Natural killer cell treated with Interleukin-12 subunit alpha and Interleukin-12 subunit beta and Interleukin-15 and Interleukin-18, amount 100 ng/mL, for 72 hours (primary cell): ENCODE measurements at places on chromosomes 3 and 15.

GRCh38 chr3:185851046-185851445 is 26.2 kb upstream of the IGF2BP2 start:
- no peak overlapping the region for H3K27ac ChIP-seq
- DNase-seq, result no peak
- no peak overlapping the region for H3K4me3 ChIP-seq
- peaks cover 4% of the 10 kb centered on the region for H3K36me3 ChIP-seq

GRCh38 chr15:25372298-25372697 is 66.5 kb downstream of the UBE3A start:
- peaks cover 12% of the 10 kb centered on the region for H3K4me1 ChIP-seq
- no peak for DNase-seq
- H3K27ac ChIP-seq, result no peak overlapping the region
- H3K4me3 ChIP-seq, result no peak overlapping the region
- peaks cover 24% of the 10 kb centered on the region for H3K36me3 ChIP-seq
- H3K27me3 ChIP-seq, result no peaks in the 10 kb centered on the region

GRCh38 chr3:65328148-65328547 is 640.3 kb upstream of the ADAMTS9 start:
- no peak overlapping the region for H3K4me3 ChIP-seq
- no peak for DNase-seq
- H3K27ac ChIP-seq, result no peak overlapping the region
- H3K4me1 ChIP-seq, result no peaks in the 10 kb centered on the region

- H3K27ac ChIP-seq, result peak overlapping the region; percentile 56
- DNase-seq, result no peak
- H3K36me3 ChIP-seq, result no peaks in the 10 kb centered on the region
These were observed 794 bp downstream of the LRIG1 start for GRCh38 chr3:66499881-66500575.

DNA sequence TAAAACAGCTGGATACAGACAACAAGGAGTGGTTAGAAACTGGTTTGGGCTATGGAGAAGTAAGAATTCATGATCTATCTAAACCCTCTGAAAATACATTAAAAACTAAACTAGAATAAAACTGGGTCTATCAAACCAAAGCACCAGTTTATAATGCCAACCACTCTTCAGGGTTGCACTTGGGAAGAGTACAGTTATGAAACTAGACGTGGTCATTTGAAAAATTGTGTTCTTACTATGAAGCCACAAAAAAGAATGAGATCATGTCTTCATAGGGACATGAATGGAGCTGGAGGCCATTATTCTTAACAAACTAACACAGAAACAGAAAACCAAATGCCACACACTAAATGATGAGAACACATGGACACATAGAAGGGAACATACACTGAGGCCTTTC is 103.8 kb downstream of the GAP43 start:
- H3K27ac ChIP-seq, result no peak overlapping the region
- H3K27me3 ChIP-seq, result peaks cover 13% of the 10 kb centered on the region
- no peaks in the 10 kb centered on the region for H3K36me3 ChIP-seq
- H3K4me3 ChIP-seq, result no peak overlapping the region
- DNase-seq, result no peak
- H3K4me1 ChIP-seq, result no peaks in the 10 kb centered on the region

DNA sequence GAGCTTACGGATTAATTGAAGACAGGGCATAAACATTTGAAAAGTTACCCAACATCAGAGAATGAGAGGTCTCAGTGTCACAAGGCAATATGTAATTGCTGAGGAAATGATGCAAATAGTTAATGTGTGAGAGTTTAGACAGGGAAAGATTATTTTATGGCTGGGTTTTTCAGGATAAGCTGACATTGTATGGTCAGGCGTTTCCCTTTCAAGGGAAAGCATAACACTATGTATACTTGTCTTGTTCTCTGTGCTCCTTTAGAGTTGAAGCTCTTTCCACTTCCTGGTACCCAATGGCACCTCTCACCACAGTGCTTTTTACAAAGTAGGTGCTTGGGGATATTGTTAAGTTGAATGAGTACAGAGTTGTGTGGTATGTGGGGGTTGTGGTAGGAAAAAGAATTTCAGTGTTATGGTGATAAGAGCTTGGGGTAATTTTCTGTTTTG is 19.9 kb downstream of the IQGAP1 start:
- peak overlapping the region; percentile 82 for H3K4me3 ChIP-seq
- peak overlapping the region; percentile 87 for H3K27ac ChIP-seq
- peaks cover 69% of the 10 kb centered on the region for H3K4me1 ChIP-seq
- H3K36me3 ChIP-seq, result peaks cover 18% of the 10 kb centered on the region

DNA sequence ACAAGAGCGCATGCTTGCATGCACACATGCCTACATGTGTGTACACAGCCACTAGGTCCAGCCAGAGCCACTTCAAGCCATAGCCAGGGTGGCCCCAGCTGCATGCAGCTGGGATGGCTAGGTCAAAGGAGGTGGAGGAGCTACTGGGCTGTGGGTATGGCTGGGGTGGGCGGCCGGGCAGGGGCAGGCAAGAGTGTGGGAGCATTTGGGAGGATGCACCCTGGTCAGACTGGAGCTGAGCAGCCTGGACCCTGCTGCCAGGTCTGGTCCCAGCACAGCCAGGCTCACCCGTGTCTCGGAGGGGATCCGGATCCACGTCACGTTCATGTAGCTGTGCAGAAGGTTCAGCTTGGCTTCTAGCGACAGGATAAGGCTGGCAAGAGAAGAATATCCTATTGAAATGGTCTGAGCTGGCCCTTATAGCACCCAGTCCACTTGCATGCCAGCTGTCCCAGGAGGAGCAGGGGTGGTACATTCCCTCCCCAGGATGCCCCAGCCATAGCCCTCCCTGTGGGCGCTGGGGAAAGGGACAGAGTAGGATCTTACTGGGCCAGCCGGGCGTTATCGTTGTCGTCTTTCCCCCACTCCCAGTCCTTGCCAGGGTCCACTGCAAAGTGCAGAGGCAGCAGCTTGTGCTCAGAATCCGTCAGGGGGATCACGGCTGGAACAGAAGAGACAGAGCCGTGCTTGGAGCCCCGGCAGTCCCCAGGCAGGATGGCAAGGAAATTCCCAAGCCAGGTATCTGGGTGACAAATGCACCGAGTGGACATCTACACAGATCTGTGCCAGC is 160.5 kb downstream of the KLF13 start:
- peaks cover 17% of the 10 kb centered on the region for H3K36me3 ChIP-seq
- H3K27me3 ChIP-seq, result no peaks in the 10 kb centered on the region
- peak overlapping the region; percentile 35 for H3K27ac ChIP-seq

GRCh38 chr3:189714991-189715961 is 84.1 kb downstream of the TP63 start:
- no peaks in the 10 kb centered on the region for H3K4me1 ChIP-seq
- no peaks in the 10 kb centered on the region for H3K27me3 ChIP-seq

DNA sequence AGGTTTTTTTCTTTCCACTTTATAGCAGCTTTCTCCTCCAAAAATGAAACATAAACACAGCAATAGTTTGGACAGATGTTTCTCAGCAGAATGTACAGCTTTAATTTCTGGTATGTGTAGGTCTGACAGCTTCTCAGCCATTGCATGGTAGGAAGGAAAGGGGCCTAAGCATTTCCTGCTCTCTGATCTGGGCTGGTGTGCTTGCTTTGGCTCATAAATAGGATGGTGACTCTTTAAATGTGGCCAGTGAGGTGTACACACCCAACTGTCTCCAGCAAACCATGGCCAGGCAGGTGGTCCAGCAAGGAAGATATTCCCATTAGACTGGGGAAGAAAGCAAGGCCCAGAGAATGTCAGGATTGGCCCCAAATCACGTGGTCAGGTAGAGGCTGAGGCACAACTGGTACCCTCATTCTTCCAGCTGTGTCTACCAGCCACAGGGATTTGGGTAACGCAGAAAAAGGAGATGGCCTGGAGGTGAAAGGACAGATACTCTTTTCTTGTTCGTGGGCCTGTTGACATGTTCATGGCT is 52.1 kb downstream of the ITGA11 start:
- H3K4me3 ChIP-seq, result no peak overlapping the region
- no peaks in the 10 kb centered on the region for H3K36me3 ChIP-seq
- no peak for DNase-seq
- peaks cover 6% of the 10 kb centered on the region for H3K4me1 ChIP-seq
- no peak overlapping the region for H3K27ac ChIP-seq
- no peaks in the 10 kb centered on the region for H3K27me3 ChIP-seq

GRCh38 chr3:171268677-171269076 is 191.5 kb downstream of the TNIK start:
- DNase-seq, result no peak
- no peaks in the 10 kb centered on the region for H3K27me3 ChIP-seq
- peak overlapping the region; percentile 81 for H3K4me3 ChIP-seq
- H3K36me3 ChIP-seq, result peaks cover 5% of the 10 kb centered on the region
- peaks cover 70% of the 10 kb centered on the region for H3K4me1 ChIP-seq

DNA sequence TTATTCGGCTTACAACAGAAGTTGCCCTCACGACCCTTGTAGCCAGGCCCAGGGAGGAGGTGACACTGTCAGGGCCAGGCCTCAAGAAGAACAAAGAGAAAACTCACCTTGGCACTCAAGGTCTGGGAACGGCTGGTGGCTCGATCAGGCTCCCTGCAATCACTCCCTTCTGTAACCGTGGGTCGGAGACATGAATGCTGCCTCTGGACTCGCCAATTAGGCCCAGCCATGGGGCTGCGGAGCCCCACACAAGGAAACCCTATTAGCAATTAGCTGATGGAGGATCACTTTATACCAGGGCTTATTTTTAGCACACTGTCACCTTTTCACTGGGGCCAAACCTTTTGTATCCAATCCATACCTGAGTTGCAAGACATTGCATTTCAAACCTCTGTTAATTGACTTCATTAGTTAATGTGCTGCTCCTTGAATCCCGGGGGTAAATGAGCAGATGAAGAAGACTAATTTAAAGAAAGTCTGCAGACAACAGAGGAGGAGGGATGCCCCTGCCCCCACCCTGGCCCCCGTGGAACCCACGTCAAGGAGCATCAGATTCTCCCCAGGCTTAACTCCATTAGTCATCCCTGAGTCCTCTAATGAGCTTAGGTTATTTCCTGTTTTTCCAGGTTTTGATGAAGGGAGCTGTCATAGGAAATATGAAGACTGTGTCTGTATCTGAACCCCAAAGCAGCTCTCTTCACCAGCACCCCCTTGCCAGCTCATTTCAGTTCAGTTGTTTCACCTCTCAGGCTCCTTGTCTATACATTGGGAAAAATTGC is 255.3 kb downstream of the RORA start:
- no peaks in the 10 kb centered on the region for H3K4me1 ChIP-seq
- H3K4me3 ChIP-seq, result no peak overlapping the region
- peaks cover 15% of the 10 kb centered on the region for H3K27me3 ChIP-seq
- no peak for DNase-seq
- H3K27ac ChIP-seq, result no peak overlapping the region

DNA sequence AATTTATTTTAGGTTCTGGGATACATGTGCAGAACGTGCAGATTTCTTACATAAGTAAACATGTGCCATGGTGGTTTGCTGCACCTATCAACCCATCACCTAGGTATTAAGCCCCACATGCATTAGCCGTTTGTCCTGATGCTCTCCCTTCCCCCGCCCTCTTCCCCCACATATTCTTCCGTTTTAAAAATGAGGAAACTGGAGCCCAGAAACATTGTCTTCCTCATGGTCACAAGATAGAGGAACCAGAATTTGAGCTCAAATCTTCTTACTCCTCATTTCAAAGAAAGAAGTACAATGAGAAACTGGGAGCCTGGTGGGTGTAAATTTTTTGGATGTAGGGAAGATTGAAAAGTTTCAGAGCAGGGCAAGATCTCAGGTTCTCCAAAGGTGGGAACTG is 56.1 kb upstream of the USP3 start:
- DNase-seq, result no peak
- H3K4me1 ChIP-seq, result no peaks in the 10 kb centered on the region
- no peaks in the 10 kb centered on the region for H3K36me3 ChIP-seq
- H3K27ac ChIP-seq, result no peak overlapping the region

- no peak for DNase-seq
- H3K4me3 ChIP-seq, result no peak overlapping the region
- H3K27ac ChIP-seq, result no peak overlapping the region
- peaks cover 6% of the 10 kb centered on the region for H3K36me3 ChIP-seq
- H3K27me3 ChIP-seq, result no peaks in the 10 kb centered on the region
These were observed 114.3 kb downstream of the EEFSEC start for GRCh38 chr3:128267541-128267940.

DNA sequence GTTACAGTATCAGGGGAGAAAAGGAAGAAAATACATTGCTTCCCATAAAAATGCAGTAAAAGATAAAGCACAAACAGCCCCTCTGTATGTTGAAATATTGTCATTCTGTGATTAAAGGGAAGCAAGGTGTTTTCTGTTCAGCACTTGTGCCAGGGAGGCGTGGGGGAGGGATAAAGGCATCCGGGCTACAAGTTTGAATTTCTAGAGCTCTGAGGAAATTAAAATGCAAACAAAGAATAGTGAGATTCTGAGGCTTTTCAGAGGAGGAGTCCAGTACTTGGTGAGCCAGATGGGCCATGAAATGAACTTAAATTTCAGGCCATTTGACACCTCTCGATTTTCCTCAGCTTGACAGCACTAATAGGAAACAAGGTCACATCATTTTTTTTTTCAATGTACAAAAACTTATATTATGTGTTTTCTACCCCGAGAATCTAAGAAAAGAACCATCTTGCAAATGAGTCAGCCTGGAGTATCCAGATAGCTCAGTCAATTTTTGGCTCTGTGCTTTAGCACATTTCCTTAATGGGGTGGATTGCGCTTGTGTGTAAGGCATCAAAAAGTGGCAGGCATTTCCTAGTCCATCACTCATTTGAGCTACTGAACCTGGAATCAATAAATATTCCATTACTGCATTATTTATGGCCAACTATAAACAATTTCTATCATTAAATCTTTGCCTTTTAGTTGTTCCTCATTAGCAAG is 640.8 kb upstream of the TBL1XR1 start:
- no peak overlapping the region for H3K4me3 ChIP-seq
- no peaks in the 10 kb centered on the region for H3K36me3 ChIP-seq
- H3K27me3 ChIP-seq, result no peaks in the 10 kb centered on the region

DNA sequence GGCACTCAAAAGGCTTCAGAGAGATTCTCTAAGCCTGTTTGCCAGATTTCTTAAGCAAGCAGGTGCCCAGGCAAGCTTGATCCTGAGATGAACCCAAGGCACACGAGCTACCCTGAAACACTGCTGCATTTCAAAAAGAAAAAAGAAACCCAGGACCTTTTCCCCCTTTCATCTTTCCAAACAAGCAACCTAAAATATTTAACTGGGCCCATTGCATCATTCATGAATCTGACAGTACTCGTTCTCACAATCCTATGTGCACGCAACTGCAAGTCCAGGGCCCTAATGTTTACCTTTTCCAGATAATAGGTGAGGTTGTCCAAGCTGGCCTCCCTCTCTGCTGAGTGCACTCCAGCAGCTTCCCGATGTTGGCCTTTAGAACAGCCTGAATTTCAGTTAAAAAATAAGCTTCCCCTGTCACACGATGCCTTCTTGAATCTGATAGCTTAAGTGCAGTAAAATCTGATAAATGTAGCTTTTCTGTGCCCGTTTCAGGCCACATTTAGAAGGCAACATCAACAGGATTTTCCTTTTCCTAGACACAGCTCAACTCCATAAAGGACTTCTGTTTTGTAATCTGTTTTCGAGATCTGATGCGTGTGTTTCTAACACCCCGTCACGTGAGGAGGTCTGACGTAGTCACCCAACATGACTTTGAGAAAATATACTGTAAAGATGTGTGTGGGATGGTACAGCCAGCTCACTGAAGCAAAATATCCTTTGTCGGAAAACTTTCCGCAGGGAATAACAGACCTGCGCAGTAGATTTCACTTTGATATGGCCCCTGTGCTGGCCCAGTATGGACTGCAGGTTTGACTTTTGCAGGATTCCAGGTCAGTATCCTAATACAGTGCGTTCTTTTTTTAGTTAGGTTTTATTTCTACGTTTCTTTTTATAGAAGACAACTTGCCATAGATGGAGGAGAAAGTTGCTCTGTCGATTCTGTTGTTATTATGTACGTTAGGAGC is 55.1 kb upstream of the RASA2 start:
- no peaks in the 10 kb centered on the region for H3K27me3 ChIP-seq
- H3K4me1 ChIP-seq, result peaks cover 13% of the 10 kb centered on the region
- H3K27ac ChIP-seq, result no peak overlapping the region

- no peaks in the 10 kb centered on the region for H3K27me3 ChIP-seq
- H3K4me3 ChIP-seq, result no peak overlapping the region
- H3K36me3 ChIP-seq, result no peaks in the 10 kb centered on the region
- H3K27ac ChIP-seq, result no peak overlapping the region
- no peak for DNase-seq
These were observed 300.2 kb upstream of the SLCO3A1 start for GRCh38 chr15:91553196-91553854.
